Glomerular endothelial cell (primary cell): ENCODE measurements at places on chromosomes 4 and X. TPM values are rescaled to one million over a fixed set of nuclear protein-coding genes. Genes with fewer than 3 reads are reported as not detected.

MYL5 gene
- total RNA-seq, result 5.9 and 14.4 TPM in 2 replicates

TLR6 gene
- 1.5 and 2.9 TPM in 2 replicates for total RNA-seq

ZNF182 gene
- total RNA-seq, result 2.2 and 3.4 TPM in 2 replicates

SHOX gene
- total RNA-seq, result not detected in 2 replicates

UGT2B7 gene
- 2.2 and 2.7 TPM in 2 replicates for total RNA-seq

CCDC158 gene
- total RNA-seq, result not detected in 2 replicates

ITGB1BP2 gene
- 0.24 and 2.1 TPM in 2 replicates for total RNA-seq
